ENCODE measurements at places on chromosomes 7 and 10.

GRCh38 chr10:63699785-63700613 is 178.8 kb downstream of the REEP3 start:
- DNase-seq: no peak

GRCh38 chr10:95791425-95791979 is 35.5 kb downstream of the ENTPD1 start:
- DNase-seq: no peak

DNA sequence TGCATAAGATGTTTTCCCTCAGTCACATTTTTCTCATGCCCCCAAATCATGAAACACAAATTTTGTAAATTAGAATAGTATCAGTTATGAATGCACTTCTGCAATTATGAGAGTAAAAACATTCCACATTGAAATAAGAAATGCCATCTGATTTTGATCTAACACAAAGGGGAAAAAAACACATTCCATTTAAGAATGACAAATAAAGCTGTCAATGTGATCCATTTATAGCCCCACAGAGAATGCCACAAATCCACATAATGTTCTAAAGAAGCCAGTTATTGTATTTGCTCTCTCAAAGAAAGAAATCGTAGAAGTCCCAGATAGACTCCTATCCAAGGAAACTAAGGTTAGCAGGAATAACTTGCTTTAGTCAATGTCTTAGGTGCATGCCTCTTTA is 48.7 kb upstream of the RHOBTB1 start:
- no peak for DNase-seq

- DNase-seq: no peak
Observed at GRCh38 chr7:18806177-18806576, 310.6 kb downstream of the HDAC9 start.

GRCh38 chr10:98414578-98414931 is 427 bp downstream of the PYROXD2 start:
- DNase-seq: no peak

DNA sequence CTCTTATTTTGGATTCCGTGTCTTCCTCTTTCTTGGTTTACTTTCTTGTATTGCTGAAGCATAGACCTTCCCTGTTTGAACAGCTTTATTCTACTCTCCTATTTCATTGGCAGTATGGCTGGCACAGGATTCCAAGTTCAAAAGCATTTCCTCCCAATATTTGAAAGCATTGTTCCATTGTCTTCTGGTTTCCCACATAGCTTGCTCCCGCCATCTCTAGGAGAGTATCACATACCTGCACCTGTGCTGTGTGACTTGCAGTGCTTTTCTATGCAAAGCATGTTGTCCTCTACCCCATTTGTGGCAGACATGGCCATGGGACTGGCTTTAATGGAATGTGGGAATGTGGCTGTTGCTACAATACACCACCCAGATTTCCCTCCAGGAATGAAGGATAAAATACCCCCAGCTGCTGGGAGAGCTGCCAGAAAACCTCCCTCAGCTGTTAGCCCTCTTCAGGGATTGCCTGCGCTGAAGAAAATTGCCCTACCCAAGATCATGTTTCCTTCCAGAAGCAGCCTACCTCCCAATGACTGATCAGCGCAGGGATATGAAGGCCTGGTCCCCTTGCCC is 6.9 kb upstream of the MYOF start:
- no peak for DNase-seq

DNA sequence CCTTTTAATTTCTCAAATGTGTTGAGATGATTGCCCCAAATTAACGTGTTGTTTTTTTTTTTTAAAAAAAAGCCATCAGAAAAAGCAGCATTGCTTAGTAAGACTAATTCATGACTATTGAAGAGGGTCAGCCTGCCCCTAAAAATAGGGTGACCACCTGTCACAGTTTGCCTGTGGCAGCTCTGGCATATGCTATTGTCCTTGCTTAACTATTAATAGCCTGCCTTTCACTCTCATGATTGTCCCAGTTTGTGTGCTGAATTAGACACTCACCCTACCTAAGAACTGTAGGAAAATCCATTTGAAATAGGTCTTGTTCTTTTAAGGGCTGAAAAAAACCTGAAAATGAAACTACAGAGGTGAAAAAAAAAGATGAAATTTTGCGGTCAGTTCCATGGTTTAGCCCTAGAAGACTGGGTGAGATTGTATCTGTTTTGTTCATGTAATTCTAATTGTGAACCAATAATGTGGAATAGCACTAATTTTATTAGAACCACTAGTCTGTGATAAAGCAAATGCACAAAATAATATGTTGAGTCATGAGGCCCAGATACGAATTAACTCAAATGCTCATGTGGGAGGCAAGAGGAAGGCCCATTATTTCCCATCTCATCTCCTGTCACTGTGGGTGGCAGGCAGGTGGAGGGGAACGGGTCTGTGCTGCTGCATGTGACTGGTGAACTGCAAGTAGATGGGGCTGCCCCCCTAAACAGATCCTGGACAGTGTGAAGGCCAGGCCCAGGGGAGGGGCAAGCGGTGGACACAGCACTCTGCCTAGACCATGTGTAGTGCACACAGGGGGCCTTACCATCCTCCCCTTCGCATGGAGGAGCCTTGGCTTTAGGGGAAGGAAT is 265.4 kb upstream of the NFE2L3 start:
- DNase-seq: no peak

DNA sequence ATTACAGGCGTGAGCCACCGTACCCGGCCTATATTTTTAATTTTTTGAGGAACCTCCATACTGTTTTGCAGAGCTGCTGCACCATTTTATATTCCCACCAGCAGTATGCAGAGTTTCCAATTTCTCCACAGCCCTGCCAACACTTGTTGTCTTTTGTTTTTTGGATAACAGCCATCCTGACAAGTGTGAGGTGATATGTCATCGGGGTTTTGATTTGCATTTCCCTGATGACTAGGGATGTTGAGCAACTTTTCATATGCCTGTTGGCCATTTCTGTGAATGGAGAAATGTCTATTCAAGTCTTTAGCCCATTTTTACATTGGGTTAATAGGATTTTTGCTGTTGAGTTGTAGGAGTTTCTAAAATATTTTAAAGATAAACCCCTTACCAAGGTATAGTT is 22.2 kb downstream of the ENTPD7 start:
- DNase-seq: no peak

DNA sequence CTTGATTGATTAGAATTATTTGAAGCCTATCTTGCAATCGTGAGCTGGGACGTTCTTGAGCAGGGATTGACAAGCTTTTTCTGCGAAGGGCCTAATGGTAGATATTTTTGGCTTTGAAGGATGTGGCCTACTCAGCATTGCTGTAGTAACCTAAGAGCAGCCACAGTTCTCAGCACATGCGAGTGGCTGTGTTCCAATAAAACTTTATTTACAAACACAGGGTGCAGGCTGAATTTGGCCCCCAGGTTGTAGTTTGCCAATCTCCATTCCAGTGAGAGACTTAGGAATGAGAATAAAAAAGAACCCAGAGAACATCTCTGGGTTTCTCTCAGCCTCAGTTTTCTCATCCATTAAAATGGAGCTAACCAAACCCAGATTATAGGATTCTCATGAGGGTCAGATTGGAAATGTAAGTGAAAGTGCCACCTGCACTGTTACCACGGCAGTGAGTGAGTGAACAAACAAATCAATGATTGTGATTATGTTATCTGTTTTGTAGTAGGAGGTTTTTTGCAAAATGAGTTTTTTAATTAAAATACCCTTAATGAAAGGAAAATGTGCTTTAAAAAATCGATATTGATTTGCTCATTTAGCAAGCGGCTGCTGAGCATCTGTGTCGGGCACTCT is 664.0 kb downstream of the SDK1 start:
- no peak for DNase-seq

GRCh38 chr7:5472432-5473315 is 49.0 kb upstream of the TNRC18 start:
- DNase-seq: no peak

- DNase-seq: no peak
Observed at GRCh38 chr10:116183733-116184511, 89.1 kb downstream of the GFRA1 start.

DNA sequence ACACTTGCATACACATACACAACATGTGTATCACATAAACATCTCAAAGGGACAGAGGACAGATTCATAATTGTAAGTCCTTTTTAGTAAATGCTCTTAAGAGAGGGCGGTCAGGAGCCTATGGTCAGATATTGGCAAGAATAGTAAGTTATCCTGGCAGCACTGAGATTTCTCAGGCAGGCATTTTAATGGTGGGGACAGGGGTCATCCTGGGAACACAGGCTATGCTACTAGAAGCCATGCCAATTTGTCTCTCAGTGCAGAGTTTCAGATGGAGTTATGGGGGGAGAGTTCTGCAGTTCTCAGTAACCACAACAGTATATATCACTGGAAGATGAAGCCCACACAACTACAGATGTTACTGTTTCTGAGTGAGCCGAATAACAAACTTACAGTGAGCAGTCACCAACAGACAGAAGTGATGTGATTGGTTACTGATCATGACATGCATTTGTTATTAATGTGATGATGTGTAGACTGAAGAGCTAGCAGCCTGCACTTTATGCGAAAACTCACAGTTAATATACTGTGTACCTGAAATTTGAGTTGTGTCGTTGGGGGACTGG is 16.4 kb downstream of the ZNF487 start:
- DNase-seq: no peak

- no peak for DNase-seq
Observed at GRCh38 chr7:117505238-117505637, 25.4 kb downstream of the CFTR start.

GRCh38 chr10:48505394-48506112 is 99.3 kb downstream of the ARHGAP22 start:
- no peak for DNase-seq

DNA sequence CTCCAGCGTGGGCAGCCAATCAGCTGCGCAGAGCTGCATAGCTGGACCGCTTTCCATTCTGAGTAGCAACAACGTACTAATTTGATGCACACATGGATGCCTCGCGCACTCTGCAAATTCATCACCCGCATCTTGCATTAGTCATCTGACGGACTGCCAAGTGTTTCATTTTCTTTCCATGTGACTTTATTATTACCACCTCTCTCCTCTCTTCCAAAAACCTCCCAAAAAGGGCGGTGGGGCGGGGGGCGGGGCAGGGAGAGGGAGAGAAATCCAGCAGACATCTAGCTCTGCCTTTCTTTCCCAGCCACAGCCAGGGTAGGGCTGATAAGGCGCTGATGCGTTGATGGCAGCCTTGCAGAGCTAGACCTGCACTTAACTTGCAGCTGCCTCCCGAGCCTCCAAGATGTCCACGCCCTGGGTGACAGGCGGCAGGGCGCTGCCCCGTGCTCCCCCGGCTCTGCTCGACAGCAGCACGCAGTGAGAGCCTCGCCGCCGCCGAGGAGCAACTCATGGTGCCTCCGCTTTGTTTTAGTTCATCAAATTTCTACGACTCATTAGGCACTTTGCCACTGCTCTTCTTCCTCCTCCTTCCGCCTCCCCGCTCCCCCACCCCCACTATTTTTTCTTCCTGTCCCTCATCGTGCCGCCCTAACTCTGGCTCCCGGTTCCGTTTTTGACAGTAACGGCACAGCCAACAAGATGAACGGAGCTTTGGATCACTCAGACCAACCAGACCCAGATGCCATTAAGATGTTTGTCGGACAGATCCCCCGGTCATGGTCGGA is 147.3 kb downstream of the CELF2 start:
- no peak for DNase-seq

DNA sequence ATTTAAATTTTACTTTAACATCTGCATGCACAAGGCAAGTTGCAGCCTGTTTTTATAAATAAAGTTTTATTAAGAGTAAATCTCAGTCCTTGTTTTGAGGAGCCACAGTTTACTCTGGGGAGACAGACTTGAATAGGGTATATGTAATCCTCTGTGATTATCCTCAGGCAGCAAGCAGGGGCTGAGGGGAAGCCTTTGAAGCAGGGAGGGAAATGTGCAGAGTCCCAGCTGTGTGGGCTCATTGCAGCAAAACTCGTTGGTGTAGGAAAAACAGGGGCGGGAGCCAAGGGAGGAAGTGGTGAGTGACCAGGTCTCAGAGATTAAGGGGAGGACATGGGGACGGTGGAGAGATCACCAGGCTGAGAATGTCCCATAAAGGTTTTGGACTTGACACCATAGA is 34.3 kb upstream of the SMC3 start:
- DNase-seq: no peak

- DNase-seq: no peak
Observed at GRCh38 chr7:132333301-132333700, 243.0 kb downstream of the PLXNA4 start.
